Effector memory CD4-positive, alpha-beta T cell (primary cell): ENCODE measurements at places on chromosomes 6 and 20.

- DNase-seq: no peak
Observed at GRCh38 chr6:44012078-44012493, 115.2 kb downstream of the MRPL14 start.

DNA sequence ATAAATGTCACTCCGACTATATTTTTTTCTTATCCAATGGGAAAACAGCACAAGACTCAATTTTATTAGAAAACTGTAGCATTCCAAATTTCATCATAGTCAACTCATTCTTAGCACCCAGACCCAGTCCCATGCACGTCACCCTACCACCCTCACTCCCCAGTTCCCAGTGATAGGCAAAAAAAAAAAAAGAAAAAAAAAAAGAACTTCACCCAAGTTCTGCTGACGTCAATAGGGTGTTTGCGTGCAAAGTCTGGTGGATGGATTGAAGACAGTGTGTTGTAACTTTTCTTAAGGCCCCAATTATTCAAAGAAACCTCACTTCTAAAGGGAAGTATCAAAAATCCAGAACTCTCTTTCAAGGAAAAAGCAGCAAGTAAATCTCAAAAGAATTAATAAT is 213.9 kb upstream of the PRDM1 start:
- no peak for DNase-seq

GRCh38 chr6:139551376-139551775 is 176.9 kb upstream of the CITED2 start:
- no peak for DNase-seq

- DNase-seq: no peak
Observed at GRCh38 chr6:89679215-89680120, 40.9 kb upstream of the LYRM2 start.

DNA sequence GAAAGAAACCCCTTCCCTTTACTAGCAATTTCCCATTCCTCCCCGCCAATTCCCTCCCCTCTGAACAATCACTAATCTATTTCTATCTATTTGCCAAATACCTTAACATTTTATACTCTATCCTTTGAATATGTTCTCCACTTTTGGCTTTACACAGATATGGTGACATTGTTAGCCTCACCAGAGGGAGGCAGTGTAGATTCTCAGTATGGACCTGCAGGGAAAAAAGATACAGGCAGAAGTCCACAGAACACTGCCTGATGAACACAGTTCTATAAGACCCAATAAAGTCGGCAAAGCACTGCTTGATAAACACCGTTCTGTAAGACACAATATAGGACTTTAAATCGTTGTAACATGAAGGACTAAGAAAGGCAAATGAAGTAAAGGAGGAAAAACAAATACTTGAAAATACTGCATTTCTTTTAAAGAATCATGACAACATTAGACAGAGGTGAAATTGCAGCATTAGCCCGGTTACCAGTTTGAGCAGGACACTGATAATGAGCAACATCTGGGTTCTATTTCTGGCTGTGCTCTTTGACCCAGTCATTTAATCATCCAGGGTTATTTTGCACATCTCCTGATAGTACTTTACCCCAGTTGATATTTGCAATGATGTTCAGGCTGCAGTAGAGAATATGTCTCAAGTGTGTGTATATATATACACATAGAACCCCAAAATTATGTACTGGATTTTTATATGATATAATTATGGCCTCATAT is 296.8 kb downstream of the UTRN start:
- no peak for DNase-seq

GRCh38 chr6:126202707-126203106 is 137.2 kb upstream of the CENPW start:
- DNase-seq: no peak

- DNase-seq: no peak
Observed at GRCh38 chr6:30611150-30611855, 5.7 kb downstream of the PPP1R10 start.

- no peak for DNase-seq
Observed at GRCh38 chr6:112332274-112332673, 14.9 kb upstream of the RFPL4B start.

DNA sequence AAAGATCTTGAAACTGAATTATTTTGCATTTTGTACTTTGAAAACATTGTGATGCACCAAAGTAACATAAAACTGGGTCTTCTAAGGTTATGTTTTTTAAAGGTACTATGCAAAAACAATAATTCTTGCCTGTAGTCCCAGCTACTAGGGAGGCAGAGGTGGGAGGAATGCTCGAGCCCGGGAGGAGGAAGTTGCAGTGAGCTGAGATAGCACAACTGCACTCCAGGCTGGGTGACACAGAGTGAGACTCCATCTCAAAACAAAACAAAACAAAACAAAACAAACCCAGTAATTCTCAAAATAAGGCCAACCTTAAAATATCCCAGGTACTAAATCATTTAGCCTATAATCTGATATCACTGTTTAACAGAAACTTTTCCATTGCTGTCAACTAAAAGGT is 269.6 kb downstream of the KHDC1L start:
- no peak for DNase-seq

- DNase-seq: no peak
Observed at GRCh38 chr6:46990031-46990644, 52.0 kb downstream of the ADGRF1 start.

GRCh38 chr6:163494279-163494727 is 79.8 kb downstream of the QKI start:
- no peak for DNase-seq

- DNase-seq: no peak
Observed at GRCh38 chr6:132698608-132699007, 15.2 kb downstream of the VNN1 start.

DNA sequence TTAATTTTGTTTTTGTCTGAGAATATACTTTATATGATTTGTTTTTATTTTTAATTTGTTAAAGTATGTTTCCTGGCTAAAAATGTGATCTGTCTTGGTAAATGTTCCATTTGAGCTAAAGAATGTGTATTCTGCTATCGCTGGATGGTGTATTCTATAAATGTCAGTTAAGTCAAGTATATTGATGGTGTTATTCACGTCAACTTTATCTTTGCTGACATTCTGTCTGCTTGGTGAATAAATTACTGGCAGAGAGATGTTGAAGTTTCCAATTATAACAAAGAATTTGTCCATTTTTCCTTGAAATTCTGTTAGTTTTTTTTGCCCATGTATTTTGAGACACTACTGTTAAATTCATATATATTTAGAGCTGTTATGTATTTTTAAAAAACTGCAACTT is 1131.8 kb upstream of the GJE1 start:
- no peak for DNase-seq

GRCh38 chr20:63378626-63379025 is 17.5 kb upstream of the CHRNA4 start:
- no peak for DNase-seq

GRCh38 chr20:62308102-62308822 is 5.5 kb downstream of the ADRM1 start:
- no peak for DNase-seq

GRCh38 chr6:156775717-156776116 is 1.5 kb upstream of the ARID1B start:
- DNase-seq: no peak

DNA sequence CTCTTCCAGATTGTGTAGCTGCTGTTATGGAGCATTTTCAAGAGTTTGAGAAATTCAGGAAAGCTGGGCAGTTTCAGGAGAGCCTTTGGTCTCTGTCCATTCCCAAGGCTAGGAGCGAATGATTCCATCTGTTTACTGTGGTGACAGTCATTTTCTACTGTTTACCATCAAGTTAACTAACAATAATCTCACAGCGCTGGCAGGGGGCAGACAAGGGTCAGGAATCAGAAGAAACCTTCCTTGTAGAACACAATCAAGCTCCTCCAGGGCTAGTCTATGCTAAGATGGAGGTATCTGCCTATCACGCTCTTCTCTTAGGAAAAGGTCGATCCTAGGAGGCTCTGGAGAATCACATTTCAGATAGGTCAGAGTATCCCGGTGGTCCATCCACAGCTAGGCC is 293.9 kb downstream of the KIF16B start:
- no peak for DNase-seq

GRCh38 chr6:101595276-101595675 is 201.8 kb downstream of the GRIK2 start:
- no peak for DNase-seq

GRCh38 chr6:4775494-4776130 is 592 bp upstream of the CDYL start:
- peak; percentile 62 for DNase-seq

DNA sequence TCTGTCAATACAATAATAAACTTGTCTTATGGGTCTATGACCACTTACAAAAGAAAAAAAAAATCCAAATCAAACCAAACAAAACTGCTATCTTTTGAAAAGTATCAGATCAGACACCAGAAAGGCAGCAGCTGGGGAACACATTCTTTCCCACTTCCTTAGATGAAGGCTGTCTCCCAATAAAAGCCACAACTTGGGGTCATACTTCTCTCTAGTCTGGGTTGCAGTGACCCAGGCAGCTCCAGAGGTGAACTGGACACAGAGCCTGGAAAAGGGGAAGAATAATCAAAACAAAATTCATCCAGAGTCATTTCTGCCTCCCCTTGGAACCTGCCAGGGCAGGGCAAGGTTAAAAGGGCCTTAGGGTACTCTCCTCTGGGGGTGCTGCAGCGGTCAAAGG is 19.1 kb downstream of the ATXN1 start:
- DNase-seq: no peak

GRCh38 chr20:16952965-16953364 is 204.8 kb downstream of the OTOR start:
- no peak for DNase-seq

GRCh38 chr6:11424395-11425034 is 113.0 kb upstream of the TMEM170B start:
- DNase-seq: no peak

DNA sequence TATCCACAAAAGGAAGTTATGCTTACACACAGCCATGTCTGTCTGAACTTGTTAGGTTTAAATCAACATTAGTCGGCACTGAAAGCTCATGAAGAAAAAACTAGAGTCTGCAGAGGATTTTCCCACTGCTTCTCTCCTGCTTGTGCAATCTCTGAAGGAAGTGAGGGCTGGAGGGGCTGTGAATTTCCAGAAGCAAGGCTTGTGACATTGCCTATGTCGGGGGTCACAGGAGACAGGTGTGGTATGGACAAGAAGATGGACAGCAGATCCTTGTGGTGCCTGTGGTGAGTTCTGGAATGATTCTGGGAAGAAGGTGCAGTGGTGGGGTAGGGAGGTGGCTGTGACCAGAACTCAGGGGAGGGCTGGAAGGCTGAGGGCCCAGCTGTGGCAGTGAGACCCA is 84.3 kb upstream of the TRAF3IP2 start:
- no peak for DNase-seq

DNA sequence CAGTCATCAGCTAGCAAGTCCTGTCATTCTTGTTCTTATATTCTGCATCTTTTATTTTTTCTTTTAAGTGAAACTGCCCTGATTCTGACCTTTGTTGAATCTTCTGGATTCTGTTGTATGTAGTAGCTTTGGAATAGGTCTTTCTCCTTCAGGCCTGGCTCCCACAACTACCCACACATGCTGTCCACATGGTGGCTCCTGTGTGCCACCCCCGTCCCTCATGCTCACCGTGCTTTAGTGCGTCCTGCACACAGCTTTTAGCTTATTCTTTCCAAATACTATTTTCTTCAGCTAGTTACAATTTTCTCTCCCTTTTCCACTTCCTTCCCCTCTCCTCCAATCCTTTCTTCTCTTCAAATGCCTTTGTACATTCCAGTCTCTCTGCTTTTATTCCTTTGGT is 61.8 kb downstream of the CTNNBL1 start:
- no peak for DNase-seq

DNA sequence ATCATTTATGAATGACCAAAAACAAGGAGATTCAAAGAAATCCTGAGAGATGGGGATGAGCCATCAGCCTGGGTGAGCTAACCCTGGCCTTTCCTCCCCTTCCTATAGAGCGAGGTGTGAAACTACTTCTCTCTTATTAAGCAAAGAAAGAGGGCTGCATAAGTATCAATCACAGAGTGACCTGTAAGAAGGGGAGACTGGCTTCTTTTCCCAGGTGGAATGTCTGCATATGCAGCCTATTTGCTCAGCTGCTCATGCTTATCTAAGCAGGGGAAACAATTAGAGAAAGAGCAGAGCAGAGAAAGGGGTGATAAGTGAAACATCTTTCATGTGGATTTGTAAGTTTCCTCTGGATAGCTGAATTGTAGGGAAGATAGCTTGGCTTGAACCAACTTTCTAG is 160.0 kb downstream of the PKHD1 start:
- DNase-seq: no peak

- DNase-seq: no peak
Observed at GRCh38 chr20:62134735-62135231, 8.4 kb downstream of the PSMA7 start.

DNA sequence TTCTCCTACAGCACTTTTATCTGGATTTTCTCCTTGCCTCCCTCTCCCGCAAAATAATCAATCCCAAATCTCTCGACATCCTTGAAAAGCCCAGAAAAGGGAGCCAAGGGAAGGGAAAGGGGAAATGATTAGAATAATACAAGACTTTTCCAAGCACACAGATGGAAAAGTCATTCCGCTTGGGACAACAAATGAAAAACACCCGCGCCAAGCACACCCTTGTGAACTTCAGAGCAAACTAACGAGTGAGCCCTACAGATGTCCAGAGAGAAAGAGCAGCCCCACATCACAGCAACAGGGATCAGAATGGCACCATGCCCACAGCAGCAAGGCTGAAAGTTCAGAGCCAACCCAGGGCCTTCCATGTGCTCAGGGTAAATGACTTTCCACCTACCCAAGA is 49.6 kb downstream of the NINL start:
- DNase-seq: no peak

- DNase-seq: no peak
Observed at GRCh38 chr6:140269591-140270165, 895.2 kb upstream of the CITED2 start.

DNA sequence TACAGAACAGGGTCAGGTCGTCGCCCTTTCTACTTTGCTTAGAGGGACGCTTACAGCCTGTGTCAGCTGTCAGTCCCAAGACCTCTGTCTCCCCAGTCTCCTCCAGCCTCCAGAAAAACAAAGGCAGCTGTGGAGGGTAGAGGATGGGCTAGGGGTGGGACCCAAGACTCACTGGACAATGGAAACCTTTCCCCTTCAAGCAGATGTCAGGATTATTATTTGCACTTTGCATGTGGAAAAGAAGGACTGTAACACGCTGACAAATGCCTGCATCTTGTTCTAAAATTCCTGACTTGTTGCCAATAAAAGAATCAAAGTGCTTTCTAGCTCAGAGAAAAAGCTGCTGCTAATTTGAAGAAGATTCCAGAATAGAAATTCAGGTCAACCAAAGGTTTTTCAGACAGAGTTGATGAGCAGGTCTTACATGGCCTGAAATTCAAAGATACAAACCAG is 58.7 kb downstream of the SNX5 start:
- DNase-seq: no peak

GRCh38 chr6:110875548-110876169 is 1.1 kb downstream of the AMD1 start:
- DNase-seq: peak; percentile 61

- DNase-seq: peak; percentile 52
Observed at GRCh38 chr6:43247114-43247999, 4.1 kb downstream of the TTBK1 start.

GRCh38 chr6:123812621-123813020 is 9.0 kb downstream of the NKAIN2 start:
- no peak for DNase-seq

- DNase-seq: no peak
Observed at GRCh38 chr6:143399176-143399575, 51.3 kb downstream of the ADAT2 start.
